ENCODE measurements at places on chromosomes 2 and 18.

GRCh38 chr18:60047556-60047955 lies 147.8 kb downstream of the PMAIP1 start:
- no peak for DNase-seq

DNA sequence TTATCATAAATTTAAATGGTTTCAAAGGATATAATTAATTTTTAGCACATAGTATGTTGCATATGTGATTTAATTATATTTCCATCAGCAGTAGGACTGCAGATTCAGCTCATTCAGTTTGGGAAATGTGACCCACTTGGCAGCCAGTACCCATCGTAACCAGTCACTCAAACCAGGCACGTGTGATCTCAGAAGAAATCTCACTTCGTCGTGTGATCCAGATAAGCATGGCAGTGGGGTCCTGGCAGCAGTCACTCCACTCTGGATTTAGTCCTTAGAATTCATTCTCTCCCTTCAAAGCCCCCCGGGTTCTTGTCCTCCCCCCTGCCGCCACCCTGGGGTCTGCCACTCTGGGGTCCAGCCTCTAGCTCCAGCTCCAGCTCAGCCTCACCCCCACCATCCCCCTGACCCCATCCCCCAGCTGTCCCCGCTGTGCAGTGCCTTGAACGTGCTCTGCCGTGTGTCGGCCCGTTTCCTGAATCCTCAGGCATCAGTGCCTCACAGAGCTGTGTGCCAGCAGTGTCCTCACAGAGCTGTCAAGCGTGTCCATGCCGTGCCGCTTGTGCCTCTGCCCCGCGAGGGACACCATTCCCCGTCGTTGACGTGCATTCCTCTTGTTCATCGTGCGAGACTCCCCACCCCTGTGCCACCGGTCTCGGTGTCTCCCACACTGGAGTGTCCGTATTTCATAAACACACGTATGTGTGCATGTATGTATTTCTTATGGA lies 34.8 kb downstream of the TRAPPC12 start:
- DNase-seq, result no peak

DNA sequence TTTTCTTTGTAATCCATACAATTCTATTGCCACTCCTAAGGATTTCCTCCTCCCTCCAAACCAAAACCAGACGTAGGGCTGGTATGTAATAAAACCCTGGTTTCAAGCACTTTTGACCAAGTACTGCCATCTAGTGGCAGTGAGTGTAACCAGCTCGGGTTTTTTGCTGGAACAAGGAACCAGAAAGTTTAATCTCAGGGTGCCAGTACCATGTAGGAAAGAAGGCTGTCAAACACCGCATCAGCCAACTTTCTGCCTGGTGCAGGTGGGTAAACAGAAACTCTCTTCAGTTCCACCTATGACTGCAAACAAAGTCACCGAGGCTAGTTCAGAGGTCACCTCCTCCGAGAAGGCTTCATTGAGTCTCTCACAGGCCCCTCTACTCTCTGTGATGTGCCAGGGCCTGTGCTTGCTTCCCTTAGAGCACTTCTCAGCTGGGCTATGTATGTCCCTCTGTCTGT lies 10.2 kb upstream of the THNSL2 start:
- DNase-seq, result no peak

GRCh38 chr18:23857164-23857552 lies 157.4 kb upstream of the TTC39C start:
- DNase-seq, result no peak

DNA sequence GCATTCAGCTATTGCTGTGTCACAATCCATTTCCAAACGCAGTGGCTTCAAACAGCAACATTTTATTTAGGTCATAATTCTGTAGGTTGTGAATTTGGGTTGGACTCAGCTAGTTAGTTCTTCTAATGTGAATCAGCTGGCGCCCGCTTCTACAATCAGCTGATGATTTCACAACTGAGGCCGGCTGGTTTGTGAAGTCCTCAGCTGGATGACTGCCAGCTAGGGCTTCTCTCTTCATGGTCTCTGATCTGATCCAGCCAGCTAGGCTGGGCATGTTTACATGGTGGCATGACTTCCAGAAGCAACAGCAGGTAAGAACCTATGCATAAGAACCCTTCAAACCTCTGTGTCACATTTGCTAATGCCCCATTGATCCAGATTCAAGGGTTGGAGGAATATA lies 172.0 kb downstream of the SLC4A10 start:
- no peak for DNase-seq

- no peak for DNase-seq
Observed at GRCh38 chr2:227655454-227655853, 11.2 kb upstream of the SCYGR5 start.

DNA sequence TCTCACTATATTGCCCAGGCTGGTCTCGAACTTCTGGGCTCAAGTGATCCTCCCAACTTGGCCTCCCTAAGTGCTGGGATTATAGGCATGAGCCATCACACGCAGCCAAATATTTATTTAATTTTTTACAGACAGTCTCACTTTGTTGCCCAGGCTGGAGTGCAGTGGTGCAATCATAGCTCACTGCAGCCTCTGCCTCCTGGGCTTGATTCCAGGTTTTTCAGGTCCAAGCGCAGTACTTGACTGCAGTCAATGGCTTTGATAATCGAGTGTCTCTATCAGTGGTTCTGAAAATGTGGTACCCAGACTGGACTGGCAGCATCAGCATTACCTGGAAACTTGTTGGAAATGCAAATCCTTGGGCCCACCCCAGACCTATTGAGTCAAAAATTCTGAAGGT lies 63.1 kb downstream of the PLB1 start:
- no peak for DNase-seq

GRCh38 chr2:85589982-85590791 lies 5.4 kb upstream of the RNF181 start:
- DNase-seq, result no peak

- DNase-seq, result no peak
Observed at GRCh38 chr2:153871231-153872221, at the start of gene GALNT13. TSS of gene GALNT13 (plus strand) at chr2:153871922.

GRCh38 chr2:71695235-71696120 lies 242.1 kb downstream of the DYSF start:
- no peak for DNase-seq

DNA sequence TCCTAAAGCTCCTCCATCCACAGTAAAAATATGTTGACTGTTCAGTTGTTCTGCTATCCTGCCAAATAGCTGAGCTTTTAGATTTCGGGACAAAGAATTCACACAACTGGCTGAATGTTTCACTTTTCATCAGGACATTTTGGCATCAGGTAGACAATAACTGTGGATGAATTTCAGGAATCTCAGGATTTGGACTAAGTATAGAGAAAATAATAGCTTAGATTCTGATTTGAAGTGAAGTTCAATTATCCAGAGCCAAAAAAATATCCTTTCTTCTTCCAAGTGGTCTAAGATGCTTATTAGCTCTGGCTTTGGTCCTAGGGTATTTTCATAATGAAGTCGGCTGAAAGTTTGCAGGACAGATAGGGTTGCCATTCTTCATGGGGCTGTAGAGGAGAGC lies 16.1 kb downstream of the KCNE4 start:
- DNase-seq, result no peak

DNA sequence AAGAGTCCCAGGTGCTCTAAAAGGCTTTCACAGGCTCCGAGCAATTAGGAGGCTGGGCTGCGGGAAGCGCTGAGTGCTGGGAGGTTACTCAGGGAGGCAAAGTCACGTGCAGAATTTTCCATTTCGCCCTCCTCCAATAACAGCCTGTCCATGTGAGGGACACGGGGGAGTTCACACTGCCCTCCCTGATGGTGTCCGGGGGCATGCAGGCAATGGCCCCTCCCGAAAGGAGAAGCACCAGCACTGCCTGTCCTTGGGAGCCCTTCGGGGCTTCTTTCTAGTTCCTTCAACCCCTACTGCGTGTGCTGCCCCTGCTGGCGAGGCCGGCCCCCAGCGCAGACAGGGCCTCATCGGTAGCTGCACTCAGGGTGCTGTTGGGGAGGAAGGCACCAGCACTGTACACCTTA lies 63.1 kb upstream of the HPCAL1 start:
- DNase-seq, result no peak

GRCh38 chr18:68034296-68034695 lies 517.8 kb upstream of the DSEL start:
- no peak for DNase-seq

- DNase-seq, result no peak
Observed at GRCh38 chr2:101089942-101090799, 61.0 kb downstream of the TBC1D8 start.

GRCh38 chr2:171762879-171763573 lies 75.8 kb downstream of the DYNC1I2 start:
- no peak for DNase-seq

- DNase-seq, result no peak
Observed at GRCh38 chr2:234050455-234051135, at the start of gene SPP2. TSS of gene SPP2 (plus strand) at chr2:234050702. CDS start at chr2:234050787, 85 bp downstream.

DNA sequence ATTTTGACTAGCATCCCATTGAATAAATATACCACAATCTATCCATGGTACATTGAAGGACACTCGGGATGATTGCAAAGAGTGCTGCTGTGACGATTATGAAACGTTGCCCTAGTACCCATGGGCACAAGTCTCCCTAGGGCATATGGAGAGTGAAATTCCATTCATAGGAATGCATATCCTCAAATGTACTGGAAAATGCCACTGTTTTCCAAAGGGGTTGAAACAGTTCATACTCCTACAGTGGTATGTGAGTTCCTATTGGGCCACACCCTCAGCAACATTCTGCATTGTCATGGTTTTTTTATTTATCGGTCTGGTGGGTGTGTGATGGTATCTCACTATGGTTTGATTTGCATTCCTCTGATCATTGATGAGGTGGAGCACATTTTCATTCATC lies 130.6 kb downstream of the TWIST2 start:
- no peak for DNase-seq

DNA sequence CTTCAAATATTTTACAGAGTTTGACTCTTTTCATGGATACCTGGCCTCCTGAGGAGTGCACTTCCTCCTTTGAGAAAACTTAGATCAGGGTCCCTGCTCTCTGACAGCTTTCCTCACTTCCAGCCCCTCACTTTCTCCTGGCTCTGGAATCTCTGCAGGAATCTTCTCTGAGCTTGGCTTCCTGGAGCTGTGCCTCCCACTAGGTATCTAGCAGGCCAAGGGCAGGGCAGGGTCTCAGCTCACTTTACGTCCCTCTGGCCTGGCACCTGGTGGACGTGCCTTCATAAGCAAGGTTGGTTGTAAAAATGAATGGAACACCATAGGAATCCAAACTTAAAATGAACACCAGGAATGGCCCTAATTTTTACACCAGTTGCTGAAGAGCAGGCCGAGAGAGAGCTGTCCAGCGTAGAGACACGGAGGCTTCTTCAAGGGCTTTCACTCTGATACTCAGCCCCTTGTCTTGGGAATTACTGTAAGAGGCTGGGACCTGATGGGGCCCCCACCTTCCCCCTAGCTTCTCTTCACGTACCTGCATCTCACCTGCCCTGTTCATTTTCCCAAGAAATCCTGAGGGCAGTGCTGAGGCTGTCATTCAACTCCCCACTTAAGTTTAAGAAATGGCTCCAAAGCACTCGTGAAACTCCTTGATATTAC lies 426.9 kb upstream of the ID2 start:
- no peak for DNase-seq

DNA sequence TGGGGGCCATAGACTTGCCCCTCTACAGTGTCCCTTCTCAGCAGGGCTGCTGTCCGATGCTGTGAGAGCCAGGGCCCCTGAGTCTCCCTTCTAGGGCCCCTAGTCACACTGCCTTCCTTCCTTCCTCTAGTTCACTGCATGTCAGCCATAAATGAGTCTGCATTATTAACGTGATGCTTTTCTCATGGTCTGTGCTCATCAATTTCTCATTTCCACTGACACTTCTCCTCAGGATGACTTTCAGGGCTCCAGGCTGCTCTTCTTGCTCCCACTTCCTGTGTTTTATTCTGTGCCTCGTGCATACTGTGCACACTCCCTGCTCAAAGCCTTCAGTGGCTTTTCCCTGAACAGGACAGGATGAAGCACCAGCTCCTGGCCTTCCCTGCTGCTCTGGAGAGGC lies 146.5 kb downstream of the FAM210A start:
- DNase-seq, result no peak

DNA sequence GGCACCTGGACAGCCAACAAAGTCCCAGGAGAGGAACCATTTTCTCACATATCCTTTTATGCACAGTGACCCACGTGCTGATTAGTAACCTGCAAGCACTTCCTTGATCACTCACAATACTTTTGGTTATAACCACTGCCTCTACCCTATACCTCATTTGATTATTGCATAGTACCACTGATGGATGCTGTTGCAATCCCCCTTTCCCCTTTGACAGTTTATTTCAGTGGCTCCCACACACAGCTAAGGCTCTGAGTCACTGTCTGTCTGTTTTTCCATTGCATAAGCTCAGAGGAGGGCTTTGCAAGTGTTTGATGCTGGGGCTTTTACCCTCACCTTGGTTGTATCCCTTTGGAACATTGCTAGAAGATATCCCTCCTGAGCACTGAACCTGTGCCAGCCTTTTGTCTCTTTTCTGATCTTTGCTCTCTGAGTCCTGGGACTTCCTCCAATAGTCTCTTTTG lies 101.7 kb upstream of the RBBP8 start:
- DNase-seq, result no peak

DNA sequence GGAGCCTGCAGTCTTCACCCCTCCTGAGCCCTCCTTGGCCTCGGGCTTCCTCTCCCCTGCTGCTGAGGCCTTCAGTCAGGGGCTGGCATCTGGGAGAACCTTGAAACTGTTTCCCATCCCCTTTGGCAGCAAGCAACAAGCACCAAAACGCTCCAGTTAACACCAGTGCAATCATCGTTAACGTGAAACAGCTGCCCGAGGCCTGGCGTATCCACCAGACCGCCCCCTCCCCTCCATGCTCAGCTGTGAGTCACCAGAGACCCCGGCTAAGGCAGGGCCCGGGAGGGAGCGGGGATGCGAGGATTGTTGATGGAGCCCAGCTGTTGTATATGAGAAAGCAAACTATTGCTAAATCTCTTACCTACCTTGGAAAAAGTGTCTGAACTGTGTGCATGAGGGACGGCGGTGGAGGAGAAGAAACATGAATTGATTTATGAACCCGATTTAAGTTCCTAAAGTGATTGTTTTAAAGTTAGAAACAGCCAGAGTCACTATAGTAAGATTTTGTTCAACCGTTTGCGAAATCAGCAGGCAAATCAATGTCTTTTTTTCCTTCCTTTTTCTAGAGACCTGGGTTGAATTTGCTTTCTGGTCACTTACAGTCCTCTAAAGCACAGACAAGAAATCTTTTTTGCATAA lies 5.2 kb downstream of the ZFP36L2 start:
- DNase-seq, result no peak

DNA sequence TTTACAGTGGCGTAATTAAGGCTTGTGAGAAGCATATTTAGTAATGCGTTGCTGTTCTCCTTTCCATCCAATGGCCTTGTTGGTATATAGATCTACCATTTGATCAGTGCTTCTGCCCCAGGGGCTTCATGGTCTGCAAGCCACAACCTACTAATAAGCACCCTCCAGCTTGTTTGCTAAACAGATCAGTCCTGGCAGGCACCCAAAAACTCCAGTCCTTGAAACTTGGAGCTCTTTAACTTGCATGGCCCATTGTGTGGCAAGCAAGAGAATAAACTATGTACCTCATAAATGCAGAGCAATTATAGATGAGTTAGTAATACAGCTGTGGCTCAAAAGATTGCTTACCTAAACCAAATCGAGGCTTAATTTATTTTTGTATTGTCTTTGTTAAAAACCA lies 158.5 kb downstream of the FTCDNL1 start:
- DNase-seq, result no peak

GRCh38 chr18:60893355-60894097 lies 439.7 kb upstream of the CDH20 start:
- DNase-seq, result no peak

- DNase-seq, result no peak
Observed at GRCh38 chr2:121052521-121052920, 232.5 kb downstream of the TFCP2L1 start.
